ENCODE measurements at places on chromosomes 6 and 20.

- no peak for DNase-seq
These were observed 4.3 kb downstream of the ILRUN start for GRCh38 chr6:34692280-34692679.

- DNase-seq, result no peak
These were observed 157.7 kb downstream of the PREX1 start for GRCh38 chr20:48669946-48670605.

GRCh38 chr20:8400486-8400885 lies 268.4 kb downstream of the PLCB1 start:
- no peak for DNase-seq

DNA sequence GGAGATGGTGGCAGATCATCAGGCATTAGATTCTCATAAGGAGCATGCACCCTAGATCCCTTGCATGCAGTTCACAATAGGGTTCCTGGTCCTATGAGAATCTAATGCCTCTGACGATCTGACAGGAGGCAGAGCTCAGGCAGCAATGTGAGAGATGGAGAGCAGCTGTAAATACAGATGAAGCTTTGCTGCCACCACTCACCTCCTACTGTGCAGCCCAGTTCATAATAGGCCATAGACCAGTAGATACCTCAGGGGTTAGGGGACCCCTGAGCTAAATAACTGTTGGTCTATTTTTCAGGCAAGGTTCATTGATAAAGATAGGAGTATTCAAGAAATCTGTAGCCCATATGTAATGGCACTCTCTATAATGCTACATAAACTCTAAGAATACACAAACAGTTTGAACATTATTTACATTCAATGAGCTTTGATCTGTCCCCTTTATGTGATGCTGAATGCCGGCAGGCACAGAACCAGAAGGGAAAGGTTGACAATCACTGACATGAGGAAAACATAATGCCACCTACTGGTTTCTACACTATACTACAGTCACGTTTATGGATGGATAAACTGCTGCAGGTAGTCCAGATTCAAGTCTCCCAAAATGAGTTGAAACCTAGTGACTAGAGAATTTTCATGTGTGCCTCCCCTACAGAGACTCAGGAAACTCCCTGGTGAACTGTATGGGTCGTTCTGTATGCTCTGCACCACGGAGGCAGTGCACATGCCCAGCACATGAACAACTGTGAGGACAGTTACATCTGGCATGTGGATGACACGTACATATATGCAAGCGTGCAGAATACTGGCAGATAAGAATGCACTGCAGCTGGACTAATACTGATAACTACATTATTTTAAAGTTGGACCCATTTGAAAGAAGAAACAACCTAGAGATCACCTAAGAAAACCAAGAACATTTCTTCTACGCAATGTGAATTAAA lies 72.0 kb downstream of the DST start:
- peak; percentile 33 for DNase-seq

- DNase-seq, result no peak
These were observed 54.9 kb downstream of the CEP162 start for GRCh38 chr6:84172574-84172973.

DNA sequence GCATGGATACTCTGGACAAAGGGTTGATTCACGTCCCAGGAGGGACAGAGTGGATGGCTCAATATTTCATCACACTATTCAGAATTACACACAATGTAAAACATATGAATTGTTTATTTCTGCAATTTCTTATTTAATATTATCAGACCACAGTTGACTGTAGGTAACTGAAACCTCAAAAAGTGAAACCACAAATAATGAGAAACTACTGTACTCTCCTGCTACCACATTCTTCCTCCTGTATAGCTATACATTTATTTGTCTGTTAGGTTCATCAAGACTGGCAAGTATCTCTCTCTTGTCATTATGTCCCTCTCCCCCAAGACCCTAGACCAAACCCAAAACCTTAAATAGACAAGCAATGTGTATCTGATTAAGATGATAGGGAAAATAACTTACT lies 60.0 kb downstream of the SYCP2 start:
- DNase-seq, result no peak

DNA sequence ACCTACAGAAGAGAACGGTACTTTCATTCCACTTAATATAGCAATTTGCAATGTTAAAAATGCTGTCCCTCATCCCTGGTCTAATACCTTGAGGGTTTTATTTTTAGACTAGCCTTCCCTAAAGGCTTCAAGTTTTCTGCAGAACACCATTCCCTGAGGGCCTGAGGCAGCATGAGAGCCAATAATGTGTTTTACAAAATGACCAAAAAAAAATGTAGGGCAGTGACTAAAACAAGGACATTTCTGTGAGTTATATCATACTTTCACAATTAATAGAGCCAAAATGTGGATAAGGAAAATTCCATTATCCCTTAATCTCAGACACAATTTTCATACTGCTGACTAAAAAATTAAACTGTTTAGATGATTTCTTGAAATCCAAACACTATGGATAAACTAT lies 22.7 kb downstream of the GPR63 start:
- no peak for DNase-seq

GRCh38 chr6:100194535-100194934 lies 200.5 kb upstream of the MCHR2 start:
- DNase-seq, result no peak

GRCh38 chr6:12903246-12903645 lies 186.7 kb downstream of the PHACTR1 start:
- DNase-seq, result no peak

DNA sequence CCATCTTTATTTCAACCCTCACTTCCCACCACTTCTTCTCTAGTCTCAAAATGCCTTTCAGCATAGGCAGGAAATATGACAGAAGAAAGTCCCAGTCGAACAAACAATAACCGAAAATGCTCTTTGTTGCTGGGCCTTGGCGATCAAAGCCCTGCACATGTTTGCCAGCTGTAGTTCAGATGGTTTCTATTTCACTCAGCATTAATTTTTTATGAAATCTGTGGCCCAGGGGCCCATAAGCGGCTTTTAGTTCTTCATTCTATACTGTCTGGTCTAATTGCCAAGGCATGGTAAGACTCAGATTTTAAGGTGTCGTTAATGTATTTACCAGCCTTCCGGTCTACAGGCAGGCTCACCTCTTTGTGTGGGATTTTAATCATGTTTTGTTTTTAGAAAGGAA lies 10.9 kb upstream of the F13A1 start:
- DNase-seq, result peak; percentile 54

DNA sequence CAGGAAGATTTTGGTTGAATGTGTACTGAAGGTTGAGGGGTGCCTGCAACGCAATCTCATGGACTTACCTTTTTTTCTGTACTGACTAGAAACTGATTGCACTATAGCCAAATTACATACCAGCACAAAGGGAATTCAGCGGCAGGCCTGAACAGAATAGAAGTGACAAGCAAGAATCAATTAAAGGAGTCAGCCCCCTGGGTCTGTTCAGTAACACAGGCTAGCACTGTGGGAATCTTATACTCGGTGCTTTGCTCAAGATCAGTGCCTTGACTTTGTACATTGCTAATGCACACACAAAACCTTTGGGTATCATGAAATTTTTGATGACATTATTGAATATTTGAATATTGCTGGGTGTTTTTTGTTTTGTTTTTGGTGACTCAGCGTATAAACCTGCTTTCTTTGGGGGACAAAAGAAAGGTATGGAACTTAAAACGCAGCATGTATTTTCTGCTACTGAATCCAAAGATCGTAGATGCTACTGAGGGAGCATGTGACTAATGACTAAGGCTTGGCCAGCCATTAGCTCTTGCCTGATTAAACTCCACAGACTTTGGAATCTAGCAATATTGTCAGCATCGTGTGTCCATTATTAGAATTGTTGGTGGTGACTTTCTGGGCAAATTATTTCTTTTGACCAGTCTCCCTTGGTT lies 236.6 kb downstream of the ARID1B start:
- no peak for DNase-seq

DNA sequence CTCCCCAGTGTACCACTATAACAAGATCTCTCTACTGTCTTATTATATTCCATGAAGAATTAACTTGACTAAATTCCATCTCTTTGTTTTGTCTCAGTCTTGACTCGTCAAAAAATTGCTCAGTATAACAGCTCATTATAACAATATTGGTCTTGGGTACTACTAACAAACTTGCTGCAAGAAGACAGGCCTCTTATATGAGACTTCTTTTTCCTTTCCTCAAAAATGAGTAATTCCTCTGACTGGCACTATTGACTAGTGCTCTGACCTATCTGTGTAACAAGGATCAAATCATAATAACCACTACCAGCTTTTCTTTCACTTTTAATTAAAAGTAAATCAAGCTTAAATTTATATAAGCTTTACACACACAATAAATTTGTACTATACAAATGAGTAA lies 91.3 kb upstream of the THEMIS start:
- no peak for DNase-seq

DNA sequence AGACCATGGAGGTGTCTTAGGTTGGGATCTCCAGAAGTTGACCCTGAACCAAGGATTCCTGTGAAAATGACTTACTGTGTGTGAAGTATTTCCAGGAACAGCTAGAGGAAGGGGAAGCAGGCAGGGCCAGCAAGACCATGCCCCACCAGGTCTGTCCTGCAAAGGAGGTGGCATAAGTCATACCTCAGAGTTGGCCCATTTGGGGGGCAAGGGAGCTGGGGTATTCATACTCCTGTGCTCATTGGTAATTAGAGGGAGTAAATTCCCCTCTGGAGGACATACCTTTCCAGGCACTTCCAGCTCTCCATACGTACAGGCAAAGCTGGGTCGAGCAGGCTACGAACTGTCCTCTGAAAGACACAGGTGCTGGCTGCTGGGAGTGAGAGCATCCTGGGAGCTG lies 72.4 kb downstream of the STK35 start:
- no peak for DNase-seq

GRCh38 chr6:115765966-115766365 lies 294.7 kb downstream of the FRK start:
- DNase-seq, result no peak

DNA sequence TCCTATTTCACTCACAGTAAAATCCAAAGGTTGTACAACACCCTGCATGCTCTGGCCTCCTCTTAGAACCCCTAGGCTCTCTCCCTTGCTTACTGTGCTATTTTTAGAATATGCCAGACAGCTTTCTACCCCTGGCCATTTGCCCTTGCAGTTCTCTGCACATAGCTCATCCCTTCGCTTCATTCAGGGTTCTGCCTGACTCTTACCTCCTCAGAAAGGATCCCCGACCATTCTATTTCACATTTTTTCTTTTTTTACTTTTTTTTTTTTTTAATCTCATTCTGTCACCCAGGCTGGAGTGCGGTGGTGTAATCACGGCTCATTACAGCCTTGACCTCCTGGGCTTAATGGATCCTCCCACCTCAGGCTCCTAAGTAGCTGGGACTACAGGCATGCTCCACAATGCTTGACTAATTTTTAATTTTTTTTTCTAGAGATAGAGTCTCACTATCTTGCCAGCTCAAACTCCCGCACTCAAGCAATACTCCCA lies 33.6 kb downstream of the COMMD7 start:
- DNase-seq, result no peak

DNA sequence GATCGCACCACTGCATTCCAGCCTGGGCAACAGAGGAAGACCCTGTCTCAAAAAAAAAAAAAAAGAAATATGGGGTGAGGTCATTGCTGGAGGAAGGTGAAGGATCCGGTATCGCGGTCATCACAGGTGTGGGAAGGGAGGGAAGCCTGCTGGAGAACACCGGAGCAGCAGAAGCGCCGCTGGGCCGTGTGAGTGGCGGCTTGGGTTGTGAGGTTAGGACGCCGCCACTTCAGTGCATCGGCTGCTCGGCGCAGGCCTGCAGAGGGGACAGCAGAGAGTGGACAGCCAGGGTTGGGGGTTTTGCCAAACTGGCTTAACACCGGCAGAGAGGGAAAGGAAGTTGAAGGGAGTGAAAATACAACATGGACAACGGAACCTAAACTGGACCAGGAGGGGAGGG lies 5.4 kb downstream of the TLDC2 start:
- DNase-seq, result no peak

GRCh38 chr6:100203400-100203799 lies 209.4 kb upstream of the MCHR2 start:
- no peak for DNase-seq

- peak; percentile 81 for DNase-seq
These were observed at the start of gene REV3L for GRCh38 chr6:111482959-111483735. REV3L (minus strand) TSS chr6:111483218; CDS start chr6:111482888, 330 bp downstream.

- DNase-seq, result no peak
These were observed 7.0 kb downstream of the SYNJ2 start for GRCh38 chr6:157988700-157989063.

DNA sequence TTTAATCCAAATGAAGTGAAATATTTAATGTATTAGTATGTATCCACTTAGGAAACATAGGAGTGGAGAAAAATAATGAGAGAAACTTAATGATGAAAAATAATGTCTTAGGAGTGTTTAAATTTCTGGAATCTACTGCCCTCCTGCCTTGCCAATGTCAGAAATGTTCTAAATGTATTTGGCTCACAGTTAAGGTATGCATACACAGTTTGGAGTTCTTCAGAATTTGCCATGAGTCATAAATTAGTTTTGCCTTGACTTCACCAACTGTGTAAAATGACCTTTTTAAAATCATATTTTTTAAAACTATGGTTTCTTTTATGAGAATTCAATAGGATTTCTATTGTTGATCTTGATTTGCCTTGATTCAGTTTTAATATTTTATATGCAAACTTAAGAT lies 191.7 kb upstream of the HSF2 start:
- DNase-seq, result no peak

DNA sequence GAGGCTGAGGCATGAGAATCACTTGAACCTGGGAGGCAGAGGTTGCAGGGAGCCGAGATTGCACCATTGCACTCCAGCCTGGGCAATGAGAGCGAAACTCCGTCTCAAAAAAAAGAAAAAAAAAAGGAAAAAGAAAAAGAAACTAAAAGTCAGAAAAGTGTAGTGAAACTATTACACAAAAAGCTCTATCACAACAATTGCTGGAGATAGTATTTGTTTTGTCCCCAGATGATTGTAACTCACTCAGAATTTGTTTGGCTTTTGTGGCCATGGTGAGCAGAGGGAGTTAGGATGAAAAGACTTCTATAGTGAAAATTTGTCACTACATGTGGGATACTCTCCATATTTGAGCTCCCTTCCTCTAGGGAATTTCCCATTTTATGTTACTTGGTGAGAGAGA lies 5.2 kb upstream of the GOPC start:
- DNase-seq, result no peak

DNA sequence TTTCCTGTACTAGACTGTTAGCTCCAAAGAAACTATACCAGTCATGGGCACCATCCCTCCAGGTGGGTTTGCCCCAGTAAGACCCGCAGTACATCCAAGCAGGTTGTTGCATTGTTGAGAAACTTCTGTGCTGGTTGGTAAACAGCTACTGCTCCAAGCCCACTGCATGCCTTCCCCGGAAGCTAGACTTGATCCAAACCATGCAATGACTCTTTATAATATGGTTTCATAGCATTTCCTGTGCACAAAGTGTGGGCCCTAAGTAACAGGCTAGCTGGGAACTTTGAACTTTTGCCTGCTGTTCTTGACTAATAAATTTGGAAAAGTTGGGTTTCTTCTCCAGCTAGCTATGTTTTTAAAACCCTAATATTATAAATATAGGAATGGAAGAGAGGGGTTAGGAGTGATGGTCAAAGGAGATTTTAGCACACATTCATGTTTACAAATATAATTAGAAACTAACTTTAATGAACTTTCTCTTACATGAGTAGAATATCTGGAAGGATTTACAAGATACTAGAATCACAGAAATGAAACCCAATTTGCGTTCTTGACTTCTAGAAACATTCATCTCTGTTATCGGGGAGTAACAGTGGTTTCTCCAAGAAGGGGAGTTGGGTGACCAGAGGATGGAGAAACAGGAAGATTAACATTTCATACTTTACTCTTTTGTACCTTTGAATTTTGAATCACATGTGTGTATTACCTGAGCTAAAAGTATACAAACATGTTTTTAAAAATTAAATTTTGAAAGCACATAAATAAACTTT lies 51.7 kb downstream of the GFOD1 start:
- DNase-seq, result no peak

Data from germinal center (tissue), 1 donor.